ENCODE measurements at places on chromosomes 12 and 14.
A peak's percentile ranks its signal among the peaks of the same experiment; 100 is the strongest.

GRCh38 chr14:74064883-74065282 lies 19.4 kb downstream of the ALDH6A1 start:
- DNase-seq: no peak

DNA sequence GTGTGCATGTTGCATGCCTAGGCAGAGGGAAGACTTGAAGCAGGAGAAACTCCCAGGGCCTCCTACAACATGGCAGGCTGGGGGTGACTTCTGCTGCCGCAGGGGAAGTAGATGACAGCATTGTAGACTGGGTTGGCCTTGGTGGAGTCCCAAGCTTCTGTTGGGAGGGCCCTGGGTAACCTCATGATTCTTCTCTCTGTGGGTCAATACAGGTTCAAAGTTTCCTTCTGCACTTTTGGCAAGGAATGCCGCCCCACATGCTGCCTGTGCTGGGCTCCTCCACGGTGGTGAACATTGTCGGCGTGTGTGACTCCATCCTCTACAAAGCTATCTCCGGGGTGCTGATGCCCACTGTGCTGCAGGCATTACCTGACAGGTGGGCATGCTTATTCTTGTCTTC lies 78.4 kb upstream of the RIC8B start:
- no peak for DNase-seq

GRCh38 chr14:51776102-51776894 lies 84.1 kb upstream of the GNG2 start:
- DNase-seq: no peak

GRCh38 chr14:76909266-76909665 lies 83.1 kb downstream of the LRRC74A start:
- DNase-seq: no peak

GRCh38 chr14:102462391-102462790 lies 47.2 kb downstream of the ANKRD9 start:
- no peak for DNase-seq

- DNase-seq: no peak
Measured at GRCh38 chr14:102150083-102150482, 10.4 kb downstream of the WDR20 start.

- DNase-seq: no peak
Measured at GRCh38 chr14:70742316-70742715, 67.0 kb downstream of the MAP3K9 start.

DNA sequence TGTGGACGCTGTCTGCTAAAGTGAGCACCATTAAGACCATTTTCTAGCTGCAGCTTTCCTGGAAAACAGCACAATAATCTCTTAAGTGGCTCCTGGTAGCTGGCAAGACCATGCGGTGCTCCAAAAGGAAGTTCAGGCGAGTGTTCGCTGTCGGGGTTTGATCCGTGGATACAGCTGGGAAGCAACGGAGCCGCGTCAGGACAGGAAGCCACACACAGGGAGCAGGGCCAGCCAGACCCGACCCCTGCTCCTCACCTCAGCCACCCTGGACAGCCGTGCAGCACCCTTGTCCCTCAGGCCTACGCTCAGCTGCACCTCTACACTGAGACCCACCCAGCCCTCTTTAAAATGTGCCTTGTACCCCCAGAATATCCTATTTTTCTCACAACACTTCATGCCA lies 19.4 kb downstream of the ZFYVE21 start:
- no peak for DNase-seq

DNA sequence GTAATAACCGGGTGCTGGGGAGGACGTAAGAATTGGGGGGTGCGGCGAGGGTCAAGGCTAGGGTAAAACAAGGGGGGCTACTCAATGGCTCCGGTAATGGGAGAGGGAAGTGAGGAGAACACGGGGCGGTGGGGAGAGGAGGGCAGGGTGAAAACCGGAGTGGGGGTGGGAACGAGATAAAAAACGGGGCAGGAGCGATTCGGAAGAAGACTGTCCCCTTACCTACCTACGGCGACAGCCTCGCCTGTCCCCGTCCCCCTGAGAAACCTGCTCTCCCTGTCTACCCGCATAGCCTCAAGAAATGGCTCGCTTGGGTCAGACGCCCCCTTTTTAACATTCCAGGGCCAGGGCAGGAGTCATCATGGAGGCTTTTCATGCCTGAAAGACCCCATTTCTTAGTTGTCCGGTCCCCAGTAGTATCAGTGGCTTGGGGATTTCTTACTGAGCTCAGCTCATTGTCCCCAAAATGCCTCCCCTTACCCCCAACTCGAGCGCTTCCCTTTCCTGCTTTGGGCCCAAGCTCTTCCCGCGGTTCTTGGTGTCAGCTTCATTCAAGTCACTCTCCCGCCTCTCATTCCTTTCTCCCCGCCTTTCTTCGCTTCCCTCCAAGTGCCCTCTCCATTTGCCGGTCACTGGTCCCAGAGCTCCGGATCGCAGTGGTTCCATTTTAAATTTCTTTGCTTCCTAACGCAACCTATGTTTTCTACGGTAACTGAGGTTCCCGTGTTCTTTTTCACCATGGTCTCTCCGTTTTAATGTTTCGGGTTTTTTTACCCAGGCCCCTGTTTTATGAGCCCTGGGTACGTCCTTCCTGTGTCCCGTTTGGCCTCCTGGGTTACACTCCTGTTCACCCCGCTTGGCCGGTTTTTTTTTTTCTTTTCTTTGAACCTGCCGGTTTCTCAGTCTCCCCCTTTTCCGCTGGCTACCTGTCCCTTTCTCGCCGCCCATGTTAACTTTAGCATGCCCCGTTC lies 1.2 kb upstream of the WSB2 start:
- no peak for DNase-seq

GRCh38 chr14:68282479-68283377 lies 463.1 kb downstream of the RAD51B start:
- DNase-seq: peak; percentile 23

- DNase-seq: no peak
Measured at GRCh38 chr14:22255017-22255950, 333.7 kb downstream of the DAD1 start.

GRCh38 chr12:28611115-28611435 lies 420.8 kb downstream of the CCDC91 start:
- no peak for DNase-seq

GRCh38 chr12:63777340-63777739 lies 2.4 kb upstream of the RXYLT1 start:
- no peak for DNase-seq

DNA sequence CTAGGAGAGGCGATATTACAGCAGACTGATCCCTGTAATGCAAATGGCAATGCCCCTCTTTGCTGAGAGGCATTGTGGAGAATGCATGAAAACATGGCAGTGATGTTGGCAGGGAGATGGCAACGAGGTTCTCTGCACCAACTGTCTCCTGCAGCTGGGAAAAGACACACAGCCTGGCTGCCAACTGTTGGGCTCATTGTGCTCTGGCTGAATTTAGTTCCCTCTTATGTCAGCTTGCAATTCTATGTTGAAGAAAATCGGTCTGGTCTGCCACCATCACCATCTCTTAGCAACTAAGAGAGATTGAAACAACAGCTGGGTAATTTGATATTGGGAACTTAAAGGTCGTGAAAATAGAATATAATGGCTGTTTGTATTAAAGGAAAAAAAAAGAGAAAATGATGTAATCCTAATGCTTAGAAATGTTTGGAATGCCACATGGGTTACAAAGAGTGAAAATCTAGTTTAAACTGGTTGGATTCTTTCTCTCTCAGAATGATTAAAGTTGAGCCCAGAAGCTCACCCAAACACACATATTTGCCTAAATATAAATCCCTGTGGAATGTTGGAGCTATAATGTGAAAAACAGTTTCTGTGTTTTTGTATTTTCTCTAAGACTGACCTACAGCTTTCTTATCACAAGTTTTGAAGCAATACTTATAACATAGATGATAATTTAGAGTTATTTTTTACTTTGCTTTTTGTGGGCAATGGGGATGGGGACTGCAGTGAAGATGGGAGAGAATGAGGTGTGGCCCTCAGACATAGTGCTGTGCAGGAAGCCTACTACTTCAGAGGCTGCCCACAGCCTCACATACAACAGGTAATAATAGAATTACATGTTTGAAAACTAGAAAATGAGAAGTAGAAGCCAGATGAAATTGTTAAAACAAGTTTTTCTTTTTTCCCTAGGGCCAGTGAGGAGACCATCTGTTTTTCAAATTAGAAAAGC lies 143.7 kb downstream of the AKAP6 start:
- DNase-seq: no peak

GRCh38 chr14:81474148-81474492 lies 59.5 kb downstream of the SEL1L start:
- DNase-seq: no peak

DNA sequence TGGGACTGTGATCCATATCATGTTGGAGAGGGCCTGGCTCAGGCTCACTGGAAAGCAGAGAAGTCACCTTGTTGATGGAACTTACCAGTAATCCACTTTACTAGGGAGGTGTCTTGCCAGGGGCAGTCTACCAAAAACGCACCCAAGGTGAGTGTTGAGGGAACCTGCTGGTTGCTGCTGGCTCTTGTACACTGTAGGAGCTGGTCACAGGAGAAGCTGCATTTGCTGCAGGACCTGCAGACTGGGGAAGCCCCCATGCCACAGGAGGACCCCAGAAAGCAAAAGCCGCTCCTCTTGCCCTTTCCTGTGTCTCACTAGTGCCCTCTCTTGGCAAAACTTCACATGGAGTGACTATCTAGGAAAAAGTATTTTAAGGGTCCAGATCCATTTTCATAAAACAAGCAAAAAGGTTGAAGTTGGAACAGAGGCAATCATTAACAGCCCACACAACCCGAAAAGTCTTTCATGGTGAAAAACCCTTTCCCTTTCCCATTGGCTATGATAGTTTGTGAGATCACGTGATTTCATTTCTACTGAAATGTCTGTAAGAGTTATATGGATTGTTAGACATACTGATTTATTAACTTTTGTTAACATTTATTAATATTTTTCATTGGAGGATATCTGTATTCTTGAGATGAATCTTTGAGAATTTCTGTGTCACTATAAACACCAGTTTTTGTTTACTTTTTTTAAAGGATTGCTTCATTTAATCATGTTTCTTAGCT lies 59.2 kb downstream of the RASSF8 start:
- no peak for DNase-seq

DNA sequence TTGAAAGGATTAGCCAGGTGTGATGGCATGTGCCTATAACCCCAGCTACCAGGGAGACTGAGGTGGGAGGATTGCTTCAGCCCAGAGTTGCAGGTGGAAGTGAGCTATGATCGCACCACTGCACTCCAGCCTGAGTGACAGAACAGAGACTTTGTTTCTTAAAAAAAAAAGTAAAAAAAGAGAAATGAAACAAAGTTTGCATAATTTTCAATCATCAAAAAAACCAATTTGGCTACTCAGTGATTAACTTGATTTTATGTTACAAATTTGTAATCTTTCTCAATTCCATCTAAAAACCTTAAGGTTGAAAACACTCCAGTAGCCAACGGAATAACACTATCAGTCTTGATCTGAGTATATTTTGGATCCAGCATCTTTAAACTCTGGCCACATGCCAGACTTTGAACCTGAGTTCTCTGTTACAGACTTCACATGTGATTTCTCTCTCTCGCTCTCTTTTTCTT lies 12.6 kb upstream of the DENND5B start:
- no peak for DNase-seq

DNA sequence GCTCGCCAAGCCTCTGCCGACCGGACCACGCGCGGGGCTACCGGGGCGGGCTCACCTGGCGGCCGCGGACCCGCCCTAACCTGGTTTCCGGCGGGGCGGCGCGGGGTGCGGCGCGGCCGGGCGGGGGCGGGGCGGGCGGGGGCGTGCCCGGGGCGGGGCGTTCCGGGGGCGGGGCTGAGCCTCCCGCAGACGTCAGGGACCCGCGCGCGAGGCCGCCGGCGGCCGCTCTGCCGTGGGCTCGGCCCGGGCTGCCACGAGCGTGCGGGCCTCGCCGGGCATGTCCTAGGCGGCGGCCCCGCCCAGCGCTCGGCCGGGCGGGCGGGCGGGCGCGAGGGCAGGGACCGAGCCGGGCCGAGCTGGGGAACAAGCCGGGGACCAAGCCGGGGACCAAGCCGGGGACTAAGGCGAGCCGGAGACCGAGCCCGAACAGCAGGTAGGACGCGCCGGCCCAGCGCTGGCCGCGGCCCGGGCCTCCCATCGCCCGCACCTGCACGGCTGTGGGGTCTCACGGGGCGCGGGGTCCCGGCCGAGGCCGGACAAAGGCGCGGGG lies at the start of gene CEP170B:
CEP170B (plus strand) TSS at position 188 of the 550 bp plus-strand sequence. CDS start 3,183 bp downstream, outside the sequence.
- peak; percentile 17 for DNase-seq

- DNase-seq: no peak
Measured at GRCh38 chr12:105569886-105570285, 239.4 kb downstream of the C12orf75 start.

DNA sequence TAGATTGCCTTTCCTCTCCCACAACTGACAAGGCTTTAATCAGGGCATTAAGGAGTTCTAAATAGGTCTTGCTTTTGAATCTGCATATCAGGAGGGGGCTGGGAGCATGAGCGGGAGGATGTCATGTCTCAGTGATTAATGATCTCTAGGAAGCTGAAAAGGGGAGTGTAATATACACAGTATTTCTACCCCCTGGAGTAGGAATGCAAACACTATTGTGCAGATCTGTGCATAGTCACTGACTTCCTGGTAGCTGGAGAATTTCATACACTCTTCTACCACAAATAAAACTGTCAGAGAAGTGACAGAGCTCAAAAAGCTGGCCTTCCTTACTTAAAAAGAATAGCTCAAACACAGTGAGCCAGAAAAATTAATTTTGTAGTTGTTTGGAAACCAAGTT lies 65.8 kb downstream of the RIC8B start:
- DNase-seq: no peak

- DNase-seq: no peak
Measured at GRCh38 chr12:66170606-66171005, 810 bp upstream of the TMBIM4 start.

DNA sequence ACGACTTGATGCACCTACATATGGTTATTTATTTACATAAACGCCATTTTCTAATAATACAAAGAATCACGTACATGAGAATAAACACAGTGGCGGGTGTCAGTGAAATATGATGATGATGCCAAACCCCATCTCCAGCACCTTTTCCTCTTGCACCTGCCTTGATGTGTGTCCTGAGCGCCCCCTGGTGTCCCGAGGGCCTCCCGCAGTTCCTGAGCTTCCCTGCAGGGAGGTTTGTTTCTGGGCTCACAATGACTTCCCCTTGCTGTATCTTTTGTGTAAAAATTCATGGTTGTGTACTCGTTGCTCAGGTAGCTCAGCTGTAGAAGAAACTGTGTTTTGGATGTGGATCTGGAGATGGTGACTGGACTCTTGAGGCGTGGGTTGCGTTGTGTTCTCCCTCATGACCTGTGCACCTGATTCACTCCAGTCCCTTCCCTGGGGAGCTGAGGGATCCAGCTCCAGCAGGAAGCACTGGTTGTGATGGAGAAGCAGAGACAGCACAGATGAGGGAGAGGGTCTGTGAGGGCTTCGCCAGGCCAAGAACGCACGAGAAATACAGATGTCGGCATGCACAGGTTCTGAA lies 1037.8 kb downstream of the TMEM121 start:
- DNase-seq: peak; percentile 50

GRCh38 chr12:116222358-116222757 lies 55.1 kb downstream of the MED13L start:
- no peak for DNase-seq

- DNase-seq: peak; percentile 50
Measured at GRCh38 chr12:7108003-7108795, 815 bp downstream of the C1RL start.

- DNase-seq: peak; percentile 71
Measured at GRCh38 chr12:107320033-107320928, 226.9 kb upstream of the CRY1 start.

GRCh38 chr14:59777006-59777579 lies 93.5 kb downstream of the RTN1 start:
- DNase-seq: no peak

GRCh38 chr12:67910360-67911274 lies 78.6 kb upstream of the IFNG-AS1 start:
- no peak for DNase-seq

All from effector CD4-positive, alpha-beta T cell (primary cell).